ENCODE measurements at places on chromosomes 4 and X.

GRCh38 chrX:18797141-18797540 is 89.7 kb downstream of the PPEF1 start:
- no peak for DNase-seq

DNA sequence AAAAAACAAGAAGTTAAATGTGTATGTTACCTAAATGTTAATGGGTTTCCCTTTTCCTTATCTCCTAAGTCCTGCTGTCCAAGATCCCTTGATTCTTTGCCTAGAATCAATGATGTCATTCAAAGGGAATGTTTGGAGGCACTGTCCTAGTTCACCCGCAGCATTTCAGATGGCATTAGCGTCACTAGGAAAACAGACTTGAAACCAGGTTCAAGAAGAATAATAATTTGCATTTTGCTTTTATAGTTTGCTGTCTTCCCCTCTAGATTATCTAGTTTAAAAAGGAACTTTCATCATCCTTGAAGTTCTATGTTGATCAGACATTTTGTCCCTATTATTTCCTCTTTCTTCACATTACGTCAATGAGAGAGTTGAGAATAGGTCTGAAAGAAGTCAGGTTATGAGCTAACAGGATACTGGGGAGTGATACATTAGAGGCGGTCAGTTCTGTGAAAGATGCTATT is 234.1 kb upstream of the PGRMC2 start:
- no peak for DNase-seq

- no peak for DNase-seq
Measured at GRCh38 chrX:94053575-94053974, 379.6 kb downstream of the FAM133A start.

DNA sequence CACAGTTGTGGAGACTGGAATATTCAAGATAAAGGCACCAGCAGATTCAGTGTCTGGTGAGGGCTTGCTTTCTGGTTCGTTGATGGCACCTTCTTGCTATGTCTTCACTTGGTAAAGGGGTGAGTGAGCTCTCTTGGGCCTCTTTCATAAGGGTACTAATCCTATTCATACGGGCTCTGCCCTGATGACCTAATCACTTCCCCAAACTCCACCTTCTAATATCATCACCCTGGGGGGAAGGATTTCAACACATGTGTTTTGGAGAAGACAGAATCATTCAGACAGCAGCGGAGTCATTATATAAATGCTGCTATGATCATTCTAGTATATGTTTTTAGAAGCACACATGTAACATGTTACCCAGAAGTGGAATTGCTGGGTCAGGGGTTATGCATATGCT is 295.3 kb upstream of the CTSO start:
- no peak for DNase-seq

GRCh38 chr4:82430964-82431745 is 765 bp downstream of the ENOPH1 start:
- DNase-seq: peak; percentile 22

Data from NCI-H345 (cell line).